ENCODE measurements at places on chromosomes 6 and 20. TPM values are rescaled to one million over a fixed set of nuclear protein-coding genes. Genes with fewer than 3 reads are reported as not detected.
A peak's percentile ranks its signal among the peaks of the same experiment; 100 is the strongest.

ANKRD66 gene
- not detected for total RNA-seq

KIF25 gene
- total RNA-seq, result 1.6 TPM

NT5E gene
- total RNA-seq, result 0.23 TPM

NOX3 gene
- total RNA-seq, result not detected

KHDC1L gene
- total RNA-seq, result 0.56 TPM

- H3K4me3 ChIP-seq, result no peak overlapping the region
- H3K36me3 ChIP-seq, result peaks cover 64% of the 10 kb centered on the region
- H3K27ac ChIP-seq, result no peak overlapping the region
- no peak for DNase-seq
Observed at GRCh38 chr6:7891078-7891872, 19.3 kb downstream of the TXNDC5 start.

- no peaks in the 10 kb centered on the region for H3K36me3 ChIP-seq
- H3K27ac ChIP-seq, result no peak overlapping the region
- no peak overlapping the region for H3K4me3 ChIP-seq
- no peak for DNase-seq
- peaks cover 17% of the 10 kb centered on the region for H3K4me1 ChIP-seq
Observed at GRCh38 chr6:116201538-116201937, 52.3 kb downstream of the TSPYL4 start.

- H3K4me1 ChIP-seq, result no peaks in the 10 kb centered on the region
- H3K27me3 ChIP-seq, result peaks cover 37% of the 10 kb centered on the region
- H3K36me3 ChIP-seq, result no peaks in the 10 kb centered on the region
- no peak overlapping the region for H3K4me3 ChIP-seq
Observed at GRCh38 chr6:41167173-41167963, 4.5 kb upstream of the TREM2 start.

DNA sequence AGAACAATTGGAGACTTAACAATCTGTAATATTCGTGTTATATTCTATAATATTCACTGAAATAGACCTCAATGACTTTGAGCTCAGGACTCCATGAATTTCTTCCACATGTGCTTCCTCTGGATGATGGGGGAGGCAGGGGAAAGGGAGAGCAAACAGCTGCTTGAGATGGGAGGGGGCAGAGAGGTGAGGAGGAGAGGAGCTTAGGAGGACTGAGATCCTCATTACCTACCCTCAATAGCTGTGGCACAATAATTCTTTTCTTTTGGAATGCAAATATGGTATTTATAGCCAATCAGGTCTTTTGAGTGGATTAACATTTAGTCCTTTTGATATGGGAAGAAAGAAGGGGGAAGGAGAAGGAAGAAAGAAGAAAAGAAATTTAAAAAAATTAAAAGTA is 64.1 kb upstream of the ZNF217 start:
- H3K27ac ChIP-seq, result peak overlapping the region; percentile 49
- no peaks in the 10 kb centered on the region for H3K36me3 ChIP-seq
- DNase-seq, result no peak
- no peak overlapping the region for H3K4me3 ChIP-seq
- peaks cover 57% of the 10 kb centered on the region for H3K4me1 ChIP-seq

DNA sequence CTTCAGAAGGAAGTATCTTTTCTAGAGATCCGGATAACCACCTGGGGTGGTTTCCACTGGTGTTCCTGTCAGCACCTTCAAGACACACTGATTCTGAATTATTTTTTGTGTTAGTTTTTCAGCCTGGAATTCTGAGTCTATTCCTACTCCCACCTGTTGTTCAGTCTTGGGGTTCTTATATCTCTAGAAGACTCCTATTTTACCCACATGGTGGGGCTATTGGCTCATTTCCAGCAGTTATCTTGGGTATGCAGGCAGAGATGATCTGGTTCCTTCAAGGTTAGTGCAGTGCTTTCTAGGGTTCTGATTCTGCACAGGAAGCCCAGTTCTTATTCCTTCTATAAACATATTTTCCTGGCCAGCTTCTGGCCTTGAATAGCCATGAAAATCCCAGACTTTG is 175.6 kb upstream of the PDE7B start:
- peaks cover 35% of the 10 kb centered on the region for H3K4me1 ChIP-seq
- peaks cover 4% of the 10 kb centered on the region for H3K36me3 ChIP-seq
- DNase-seq, result no peak
- no peak overlapping the region for H3K4me3 ChIP-seq
- no peaks in the 10 kb centered on the region for H3K27me3 ChIP-seq

DNA sequence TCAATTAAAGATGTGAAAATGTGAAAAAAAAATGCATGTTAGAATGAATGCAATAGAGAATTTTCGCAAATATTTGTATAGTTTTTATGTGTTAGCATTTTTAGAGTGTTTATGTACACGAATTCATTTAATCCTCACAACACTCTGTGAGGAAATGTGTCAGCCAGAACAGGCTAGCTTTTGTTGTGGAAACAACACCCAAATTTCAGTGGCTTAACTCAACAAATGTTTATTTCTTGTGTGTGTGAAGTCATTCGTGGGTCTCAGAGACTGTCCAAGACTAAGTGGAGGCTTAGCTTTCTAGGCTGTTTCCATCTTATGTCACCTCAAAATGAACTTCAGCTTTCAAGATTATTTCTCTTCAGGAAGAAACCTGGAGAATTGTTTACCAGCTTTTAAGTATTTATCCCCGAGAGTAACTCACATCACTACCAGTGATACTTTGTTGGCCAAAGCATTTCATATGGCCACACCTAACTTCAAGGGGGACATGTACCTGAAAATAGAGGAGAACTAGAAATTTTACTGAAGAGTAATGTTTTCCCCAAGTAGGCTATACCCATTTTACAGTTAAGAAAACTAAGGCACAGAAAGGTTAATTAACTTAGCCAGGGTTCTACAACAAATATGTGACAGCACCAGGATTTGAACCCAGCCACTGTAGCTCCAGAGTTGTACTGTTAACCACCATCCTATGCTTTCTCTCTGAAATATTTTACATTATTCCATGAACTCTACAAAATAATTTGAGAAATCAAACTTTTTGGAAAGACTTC is 306.1 kb downstream of the QKI start:
- peaks cover 13% of the 10 kb centered on the region for H3K4me1 ChIP-seq
- no peak overlapping the region for H3K27ac ChIP-seq
- H3K27me3 ChIP-seq, result no peaks in the 10 kb centered on the region

GRCh38 chr20:34155836-34156235 is 43.8 kb upstream of the EIF2S2 start:
- peaks cover 36% of the 10 kb centered on the region for H3K4me1 ChIP-seq
- no peak overlapping the region for H3K4me3 ChIP-seq
- peaks cover 1% of the 10 kb centered on the region for H3K27me3 ChIP-seq
- peak overlapping the region; percentile 29 for H3K27ac ChIP-seq
- H3K36me3 ChIP-seq, result no peaks in the 10 kb centered on the region

GRCh38 chr6:127641905-127642304 is 64.9 kb downstream of the C6orf58 start:
- H3K4me3 ChIP-seq, result no peak overlapping the region
- peaks cover 45% of the 10 kb centered on the region for H3K27me3 ChIP-seq
- peaks cover 2% of the 10 kb centered on the region for H3K36me3 ChIP-seq
- no peak for DNase-seq

GRCh38 chr20:558117-558516 is 14.5 kb upstream of the CSNK2A1 start:
- no peaks in the 10 kb centered on the region for H3K36me3 ChIP-seq
- peaks cover 45% of the 10 kb centered on the region for H3K27me3 ChIP-seq
- DNase-seq, result no peak
- no peak overlapping the region for H3K4me3 ChIP-seq
- H3K27ac ChIP-seq, result no peak overlapping the region

DNA sequence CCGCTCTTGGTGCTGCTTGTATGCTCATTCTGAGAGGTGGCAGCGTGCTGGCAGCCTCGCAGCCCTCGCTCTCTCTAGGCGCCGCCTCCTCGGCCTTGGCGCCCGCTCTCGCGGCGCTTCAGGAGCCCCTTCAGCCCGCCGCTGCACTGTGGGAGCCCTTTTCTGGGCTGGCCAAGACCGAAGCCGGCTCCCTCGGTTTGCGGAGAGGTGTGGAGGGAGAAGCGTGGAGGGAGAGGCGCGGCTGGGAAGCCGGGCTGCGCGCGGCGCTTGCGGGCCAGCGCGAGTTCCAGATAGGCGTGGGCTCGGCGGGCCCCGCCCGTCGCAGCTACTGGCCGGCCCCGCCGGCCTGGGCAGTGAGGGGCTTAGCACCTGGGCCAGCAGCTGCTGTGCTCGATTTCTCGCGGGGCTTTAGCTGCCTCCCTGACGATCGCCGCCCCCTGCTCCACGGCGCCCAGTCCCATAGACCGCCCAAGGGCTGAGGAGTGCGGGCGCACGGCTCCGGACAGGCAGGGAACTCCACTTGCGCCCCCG is 19.5 kb upstream of the FAM8A1 start:
- H3K4me3 ChIP-seq, result peak overlapping the region; percentile 62
- peaks cover 3% of the 10 kb centered on the region for H3K4me1 ChIP-seq
- H3K36me3 ChIP-seq, result no peaks in the 10 kb centered on the region
- no peaks in the 10 kb centered on the region for H3K27me3 ChIP-seq
- no peak overlapping the region for H3K27ac ChIP-seq

- no peaks in the 10 kb centered on the region for H3K36me3 ChIP-seq
- DNase-seq, result no peak
- no peak overlapping the region for H3K4me3 ChIP-seq
Observed at GRCh38 chr6:162289972-162290371, 437.6 kb downstream of the PRKN start.

GRCh38 chr6:113292646-113293422 is 564.3 kb upstream of the MARCKS start:
- no peaks in the 10 kb centered on the region for H3K36me3 ChIP-seq
- no peak overlapping the region for H3K27ac ChIP-seq
- H3K27me3 ChIP-seq, result no peaks in the 10 kb centered on the region
- peaks cover 13% of the 10 kb centered on the region for H3K4me1 ChIP-seq
- no peak for DNase-seq
- H3K4me3 ChIP-seq, result no peak overlapping the region

- H3K4me1 ChIP-seq, result no peaks in the 10 kb centered on the region
- no peak overlapping the region for H3K4me3 ChIP-seq
- peaks cover 1% of the 10 kb centered on the region for H3K27me3 ChIP-seq
- no peak overlapping the region for H3K27ac ChIP-seq
- DNase-seq, result no peak
Observed at GRCh38 chr6:153032255-153032882, 29.9 kb upstream of the MTRF1L start.

GRCh38 chr6:45473121-45473993 is 95.6 kb upstream of the SUPT3H start:
- no peak overlapping the region for H3K4me3 ChIP-seq
- no peak for DNase-seq

- H3K36me3 ChIP-seq, result no peaks in the 10 kb centered on the region
- H3K27ac ChIP-seq, result no peak overlapping the region
- DNase-seq, result no peak
Observed at GRCh38 chr6:29426654-29427053, 11.9 kb downstream of the OR12D1 start.

DNA sequence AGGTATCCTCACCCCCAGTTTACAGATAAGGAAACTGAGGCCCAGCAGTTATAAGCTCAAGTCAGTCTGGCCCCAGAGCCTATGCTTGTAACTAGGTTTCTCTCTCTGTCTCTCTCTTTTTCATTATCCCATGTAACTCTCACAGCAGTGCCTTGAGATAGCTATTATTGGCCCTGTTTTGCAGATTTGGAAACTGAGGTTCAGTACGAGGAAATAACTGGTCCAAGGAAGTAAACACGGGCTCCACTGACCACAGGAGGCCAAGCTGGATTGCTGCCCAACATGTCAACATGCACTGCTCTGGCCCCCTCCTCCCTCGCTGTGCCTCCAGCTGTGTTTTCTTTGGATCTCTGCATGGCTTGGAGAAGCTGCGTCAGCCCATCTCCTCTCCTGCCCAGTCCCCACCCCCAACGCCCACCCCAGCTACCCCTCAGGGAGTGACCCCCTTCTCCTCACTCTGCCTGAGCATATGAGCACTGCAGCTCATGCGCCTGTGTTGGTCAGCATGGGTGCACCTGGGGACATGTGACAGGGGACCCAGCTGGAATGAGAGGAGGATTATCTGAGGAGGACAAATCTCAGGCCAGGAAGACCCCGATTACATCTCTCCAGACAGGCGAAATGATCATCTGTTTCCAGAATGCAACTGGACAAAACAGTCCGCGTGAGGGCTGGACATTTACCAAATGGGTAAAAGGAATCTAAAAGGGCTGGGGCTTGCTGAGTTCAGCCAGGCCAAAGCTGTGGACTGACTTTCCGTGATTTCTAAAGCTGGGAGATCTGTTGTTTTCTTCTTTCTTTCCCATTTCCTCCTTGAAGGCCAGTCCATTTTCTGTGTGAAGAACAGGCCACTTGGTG is 7.8 kb upstream of the PLTP start:
- no peak overlapping the region for H3K4me3 ChIP-seq
- H3K36me3 ChIP-seq, result no peaks in the 10 kb centered on the region
- peaks cover 19% of the 10 kb centered on the region for H3K4me1 ChIP-seq
- H3K27ac ChIP-seq, result peak overlapping the region; percentile 6

DNA sequence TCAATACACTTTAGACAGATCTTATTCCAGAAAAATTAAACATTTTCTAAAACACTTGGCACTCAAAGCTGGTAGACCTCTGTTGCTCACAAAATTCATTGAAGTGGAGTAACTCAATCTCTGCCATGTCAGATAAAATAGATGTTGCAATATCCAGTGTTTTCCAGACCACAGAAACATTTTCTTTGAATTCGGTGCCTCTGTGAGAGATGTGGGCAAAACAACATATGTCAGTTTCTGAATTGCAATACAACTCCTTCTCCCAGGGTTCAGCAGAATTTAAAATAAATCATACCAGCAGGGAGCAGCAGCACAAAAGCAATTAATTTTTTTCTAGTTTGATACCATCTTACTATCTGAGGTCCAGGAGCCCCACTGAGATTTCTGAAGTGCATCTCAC is 11.3 kb upstream of the PKHD1 start:
- H3K4me3 ChIP-seq, result no peak overlapping the region
- no peaks in the 10 kb centered on the region for H3K36me3 ChIP-seq
- H3K4me1 ChIP-seq, result no peaks in the 10 kb centered on the region
- peaks cover 30% of the 10 kb centered on the region for H3K27me3 ChIP-seq
- H3K27ac ChIP-seq, result no peak overlapping the region

GRCh38 chr6:18025596-18025995 is 38.2 kb upstream of the KIF13A start:
- H3K27ac ChIP-seq, result no peak overlapping the region
- DNase-seq, result no peak
- no peak overlapping the region for H3K4me3 ChIP-seq
- H3K4me1 ChIP-seq, result peaks cover 42% of the 10 kb centered on the region
- H3K27me3 ChIP-seq, result no peaks in the 10 kb centered on the region

Data from mesothelial cell of epicardium (in vitro differentiated cells).